ENCODE measurements at places on chromosomes 1 and 21.
A peak's percentile ranks its signal among the peaks of the same experiment; 100 is the strongest.

GRCh38 chr1:41329662-41330587 lies 31.3 kb upstream of the FOXO6 start:
- no peak for DNase-seq

GRCh38 chr1:48030211-48030610 lies 33.0 kb upstream of the TRABD2B start:
- DNase-seq = no peak

DNA sequence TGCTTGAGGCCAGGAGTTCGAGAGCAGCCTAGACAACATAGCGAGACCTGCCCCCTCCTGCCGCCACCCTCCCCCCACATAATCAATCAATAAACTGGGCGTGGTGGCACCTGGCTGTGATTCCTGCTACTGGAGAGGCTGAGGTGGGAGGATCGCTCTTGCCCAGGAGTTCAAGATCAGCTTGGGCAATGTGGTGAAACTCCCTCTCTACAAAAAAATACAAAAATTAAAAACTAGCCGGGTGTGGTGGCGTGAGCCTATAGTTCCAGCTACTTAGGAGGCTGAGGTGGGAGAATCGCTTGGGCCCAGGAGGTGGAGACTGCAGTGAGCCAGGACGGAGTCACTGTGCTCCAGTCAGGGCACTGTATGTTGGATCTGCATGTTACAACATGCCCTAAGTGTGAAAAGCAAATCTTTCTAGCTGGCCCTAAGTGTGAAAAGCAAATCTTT lies 7.0 kb upstream of the MDM4 start:
- DNase-seq = no peak

- peak; percentile 80 for DNase-seq
Observed at GRCh38 chr1:212916481-212917133, 33.7 kb upstream of the VASH2 start.

GRCh38 chr1:104459886-104460285 lies 710.2 kb downstream of the AMY1C start:
- no peak for DNase-seq

GRCh38 chr1:28193701-28194161 lies 17.2 kb upstream of the PTAFR start:
- DNase-seq = no peak

DNA sequence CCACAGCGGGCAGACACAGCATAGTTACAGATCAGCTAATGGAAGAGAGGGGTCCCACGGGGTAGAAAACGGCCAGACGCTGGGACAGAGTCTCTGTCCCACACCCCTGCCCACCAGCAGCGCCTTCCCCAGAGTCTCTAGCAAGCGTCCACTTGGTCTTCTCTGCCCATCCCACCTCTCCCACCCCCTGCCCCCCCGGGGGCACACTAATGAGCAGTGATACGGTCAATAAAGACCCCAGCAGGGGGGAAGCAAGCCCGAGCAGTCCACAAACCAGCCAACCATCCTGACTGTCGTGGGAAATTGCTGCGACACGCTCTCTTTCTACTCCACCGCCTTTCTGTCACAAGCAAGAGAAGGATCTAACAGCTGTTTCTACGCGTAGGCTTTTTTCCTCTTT lies 374.7 kb downstream of the NPHP4 start:
- no peak for DNase-seq

- no peak for DNase-seq
Observed at GRCh38 chr1:241688940-241689368, 36.9 kb downstream of the WDR64 start.

DNA sequence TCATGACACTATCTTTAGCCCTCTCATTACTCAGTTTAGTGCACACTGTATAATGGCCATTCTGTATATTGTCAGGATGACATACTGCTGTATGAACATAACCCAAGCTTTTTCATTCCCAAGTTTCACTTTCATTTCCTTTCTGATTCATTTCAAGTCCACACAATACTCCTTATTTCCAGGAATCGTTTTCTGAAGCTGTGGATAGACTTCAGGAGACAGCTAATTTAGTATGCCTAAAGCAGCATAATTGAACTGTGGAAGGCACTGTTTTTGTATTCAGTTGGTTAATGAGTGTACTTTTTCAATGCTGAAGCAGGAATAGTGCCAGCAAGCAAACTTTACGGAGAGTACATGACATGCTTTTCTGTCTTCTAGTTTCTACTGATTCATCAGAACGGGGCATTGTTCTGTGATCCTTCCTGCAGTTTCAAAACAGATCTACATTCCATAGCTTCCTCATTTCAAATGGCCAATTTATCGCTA lies 578.5 kb upstream of the ZP4 start:
- no peak for DNase-seq

GRCh38 chr1:93635614-93636543 lies 45.8 kb downstream of the BCAR3 start:
- DNase-seq = no peak

DNA sequence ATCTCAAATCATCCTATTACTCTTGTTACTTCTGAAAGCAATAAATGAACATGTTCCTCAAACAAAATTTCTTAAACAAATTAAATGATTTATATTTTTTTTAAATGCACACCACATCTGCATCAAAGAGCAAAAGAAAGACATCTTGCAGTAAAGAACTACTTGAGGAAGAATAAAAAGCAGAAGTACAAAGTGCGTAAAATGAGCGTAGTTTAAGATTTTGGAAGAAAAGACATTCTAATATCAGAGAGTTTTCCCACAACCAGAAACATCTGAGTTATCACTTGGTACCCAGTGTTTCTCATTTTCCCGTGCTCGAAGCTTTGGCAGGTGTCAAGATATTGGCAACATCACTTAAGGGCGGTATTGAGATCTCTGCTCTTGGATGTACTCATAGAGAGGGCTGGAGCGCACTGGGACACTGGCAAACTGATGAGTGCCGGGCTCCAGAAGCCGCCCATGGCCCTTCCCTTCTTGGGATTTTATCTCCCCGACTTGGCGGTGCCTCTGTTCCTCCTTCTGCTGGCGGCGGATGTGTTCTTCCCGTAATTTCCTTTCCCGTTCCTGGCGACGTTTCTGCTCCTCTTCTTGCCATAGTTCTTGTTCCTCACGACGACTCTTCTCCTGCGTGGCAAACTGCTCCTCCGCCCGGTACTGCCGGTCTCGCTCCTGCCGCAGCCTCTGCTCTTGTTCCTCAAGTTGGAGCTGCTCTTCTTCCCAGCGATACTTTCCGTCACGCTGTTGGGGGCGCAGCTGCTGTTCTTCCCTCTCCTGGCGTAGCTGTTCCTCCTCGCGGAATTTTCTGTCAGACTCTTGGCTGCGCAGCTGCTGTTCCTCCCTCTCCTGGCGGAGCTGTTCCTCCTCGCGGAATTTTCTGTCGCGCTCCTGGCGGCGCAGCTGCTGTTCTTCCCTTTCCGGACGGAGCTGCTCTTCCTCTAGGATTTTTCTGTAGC lies 7.9 kb downstream of the TCHH start:
- no peak for DNase-seq

- no peak for DNase-seq
Observed at GRCh38 chr1:93675931-93676330, 5.7 kb downstream of the BCAR3 start.

DNA sequence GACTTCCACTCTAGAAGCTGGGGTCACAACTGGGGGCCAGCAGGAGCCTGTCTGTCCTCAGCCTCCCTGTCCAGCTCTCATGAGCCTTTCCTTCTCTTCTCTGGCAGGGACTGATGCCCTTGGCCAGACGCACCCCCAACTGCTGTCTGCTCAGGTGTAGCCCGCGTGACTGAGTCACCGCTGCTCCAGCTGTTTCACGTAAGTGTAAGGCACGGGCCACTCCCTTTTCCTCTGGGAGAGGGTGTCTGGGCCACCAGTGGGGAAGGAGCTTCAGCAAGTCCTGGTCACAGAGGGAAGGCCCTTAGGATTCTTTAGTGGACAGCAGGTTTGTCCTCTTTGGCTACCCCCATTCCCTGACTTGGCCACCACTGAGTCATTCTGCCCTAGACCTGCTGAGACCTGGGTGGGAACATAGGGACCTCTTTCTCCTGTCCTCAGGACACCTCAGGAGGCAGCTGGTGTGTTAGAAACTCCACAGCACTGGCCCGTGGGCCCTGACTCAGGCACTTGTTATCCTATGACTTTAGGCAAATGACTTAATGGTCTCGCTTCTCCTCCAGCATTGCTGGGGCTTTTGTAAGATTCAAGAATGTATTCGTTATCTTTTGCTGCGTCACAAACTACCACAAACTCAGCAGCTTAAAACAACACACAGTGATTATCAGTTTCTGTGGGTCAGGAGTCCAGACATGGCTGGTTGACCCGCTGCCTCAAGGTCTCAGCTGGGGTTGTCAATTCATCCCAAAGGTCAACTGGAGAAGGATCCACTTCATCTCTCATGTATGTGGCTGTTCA lies 64.8 kb downstream of the FAM163A start:
- no peak for DNase-seq

DNA sequence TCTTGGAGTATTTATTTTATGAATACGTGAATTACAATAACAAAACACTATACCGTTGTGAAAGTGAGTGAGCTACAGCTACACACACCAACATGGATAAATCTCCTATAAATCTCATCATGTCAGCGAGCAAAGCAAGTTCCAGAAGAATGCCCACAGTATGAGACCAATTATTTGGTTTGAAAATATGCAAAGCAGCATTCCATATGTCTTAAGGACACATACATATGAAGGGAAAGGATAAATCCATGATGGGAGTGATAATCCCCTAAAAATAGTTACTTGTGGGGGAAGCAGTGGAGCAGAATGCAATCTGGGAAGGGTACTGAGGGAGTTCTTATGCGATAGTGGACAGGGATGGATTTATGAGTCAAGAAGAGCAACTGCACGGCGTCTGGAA lies 261.3 kb downstream of the DISC1 start:
- no peak for DNase-seq

DNA sequence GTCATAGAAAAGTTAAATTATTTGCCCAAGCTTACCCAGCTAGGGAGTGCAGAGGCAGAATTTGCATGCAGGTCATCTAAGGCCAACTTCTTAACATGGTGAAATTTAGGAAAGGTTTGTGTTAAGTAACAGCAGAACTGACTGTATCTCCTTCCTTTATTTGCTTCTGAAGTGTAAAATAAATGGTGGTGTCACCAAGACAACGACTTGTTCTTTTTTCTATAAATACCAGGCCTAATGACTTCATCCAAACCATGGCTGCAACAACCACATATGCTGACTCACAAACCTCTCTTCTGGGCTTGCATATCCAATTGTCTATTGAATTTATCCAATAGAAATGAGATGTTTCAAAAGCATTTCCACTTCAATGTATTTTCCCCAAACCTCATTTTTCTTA lies 19.1 kb downstream of the COL24A1 start:
- no peak for DNase-seq

DNA sequence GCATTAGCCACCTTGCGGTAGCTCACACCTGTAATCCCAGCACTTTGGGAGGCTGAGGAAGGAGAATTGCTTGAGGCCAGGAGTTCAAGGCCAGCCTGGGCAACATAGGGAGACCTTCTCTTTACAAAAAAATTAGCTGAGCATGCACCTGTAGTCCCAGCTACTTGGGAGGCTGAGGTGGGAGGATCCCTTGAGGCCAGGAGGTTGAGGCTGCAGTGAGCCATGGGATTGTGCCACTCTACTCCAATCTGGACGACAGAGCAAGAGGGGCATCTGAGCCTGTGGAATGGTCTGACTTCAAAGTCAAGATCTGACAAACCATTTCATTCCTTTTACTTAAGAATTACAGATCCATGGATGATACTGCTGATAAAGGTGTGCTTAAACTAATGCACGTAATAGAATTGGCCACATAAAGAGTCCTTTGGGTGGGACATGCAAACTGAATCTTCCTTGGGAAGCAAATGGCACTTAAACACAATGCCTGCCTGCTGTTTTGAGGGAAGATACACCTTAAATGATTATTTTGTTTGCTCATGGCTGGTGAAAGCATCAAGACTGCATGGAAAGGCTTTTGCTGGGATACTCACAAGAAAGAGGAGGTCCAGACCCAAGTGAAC lies 2.5 kb upstream of the TMEM201 start:
- no peak for DNase-seq

GRCh38 chr1:59410457-59410856 lies 113.6 kb downstream of the FGGY start:
- DNase-seq = no peak

GRCh38 chr1:88640060-88640459 lies 44.0 kb upstream of the PKN2 start:
- DNase-seq = no peak

- DNase-seq = no peak
Observed at GRCh38 chr1:13802782-13803545, 103.0 kb downstream of the PRDM2 start.

DNA sequence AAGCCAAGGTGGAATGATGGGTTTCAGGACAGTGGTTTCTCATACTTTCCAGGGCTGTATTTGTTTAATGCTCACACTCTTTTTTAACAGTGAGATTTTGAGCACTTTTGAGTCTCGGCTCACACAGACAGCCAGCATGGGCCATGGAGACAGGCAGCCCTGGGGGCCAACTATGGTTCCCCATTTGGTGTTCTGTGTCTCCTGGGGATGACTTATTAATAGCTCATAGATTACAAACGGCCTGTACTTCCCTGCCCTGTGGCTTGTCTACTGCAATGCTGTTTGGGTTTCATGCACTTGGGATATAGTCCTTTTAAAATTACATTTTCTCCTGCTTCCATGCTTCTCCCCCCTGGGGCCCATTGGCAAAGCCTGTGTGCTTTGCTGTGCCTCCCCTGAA lies 178.3 kb downstream of the KCNJ6 start:
- no peak for DNase-seq

DNA sequence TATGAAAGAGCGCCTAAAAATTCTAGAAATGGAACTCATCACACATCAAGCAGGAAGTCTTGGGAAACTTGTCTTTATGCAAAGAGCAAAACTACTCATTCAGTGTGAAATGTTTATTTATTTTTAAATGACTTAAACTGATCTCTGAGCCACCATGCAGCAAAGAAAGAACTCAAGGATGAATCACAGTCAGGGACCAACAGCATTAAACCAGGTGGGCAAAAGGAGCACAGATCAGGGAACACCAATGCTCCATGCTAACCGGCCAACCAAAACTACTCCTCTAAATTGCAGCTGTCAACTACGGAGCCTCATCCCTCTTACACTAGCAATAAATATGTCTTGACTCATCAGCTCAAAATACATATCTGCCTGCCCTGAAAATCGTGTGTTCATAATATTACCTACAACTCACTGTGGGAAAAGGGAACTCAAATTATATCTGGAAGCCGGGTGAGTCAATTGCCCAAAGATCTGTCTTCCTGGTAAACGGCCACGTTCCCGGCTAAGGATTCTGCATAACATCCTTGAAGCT lies 129.2 kb downstream of the PTPN14 start:
- DNase-seq = no peak

DNA sequence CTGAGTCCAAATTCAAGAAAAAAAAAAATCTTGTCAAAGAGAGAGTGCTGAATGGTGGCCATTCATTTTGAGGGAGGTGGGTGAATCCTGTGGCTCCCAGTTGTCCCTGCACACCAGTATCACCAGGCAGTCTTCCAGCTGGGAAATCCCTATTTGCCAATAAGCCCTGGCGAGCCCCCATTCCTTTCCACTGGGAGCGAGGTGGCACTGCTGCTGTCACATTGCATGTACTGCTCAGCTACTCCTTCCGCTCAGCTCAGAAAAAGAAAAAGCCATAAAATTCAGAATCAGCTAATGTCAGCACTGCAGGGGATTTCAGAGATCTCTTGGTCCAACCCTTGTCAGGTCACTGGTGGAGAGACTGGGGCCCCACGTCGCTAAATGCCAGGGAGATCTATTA lies 298.5 kb downstream of the OMA1 start:
- no peak for DNase-seq
